Kidney (tissue), 22 donors: ENCODE measurements at places on chromosomes 5 and 9.

- DNase-seq = no peak
Observed at GRCh38 chr9:72173080-72173479, 23.8 kb downstream of the GDA start.

DNA sequence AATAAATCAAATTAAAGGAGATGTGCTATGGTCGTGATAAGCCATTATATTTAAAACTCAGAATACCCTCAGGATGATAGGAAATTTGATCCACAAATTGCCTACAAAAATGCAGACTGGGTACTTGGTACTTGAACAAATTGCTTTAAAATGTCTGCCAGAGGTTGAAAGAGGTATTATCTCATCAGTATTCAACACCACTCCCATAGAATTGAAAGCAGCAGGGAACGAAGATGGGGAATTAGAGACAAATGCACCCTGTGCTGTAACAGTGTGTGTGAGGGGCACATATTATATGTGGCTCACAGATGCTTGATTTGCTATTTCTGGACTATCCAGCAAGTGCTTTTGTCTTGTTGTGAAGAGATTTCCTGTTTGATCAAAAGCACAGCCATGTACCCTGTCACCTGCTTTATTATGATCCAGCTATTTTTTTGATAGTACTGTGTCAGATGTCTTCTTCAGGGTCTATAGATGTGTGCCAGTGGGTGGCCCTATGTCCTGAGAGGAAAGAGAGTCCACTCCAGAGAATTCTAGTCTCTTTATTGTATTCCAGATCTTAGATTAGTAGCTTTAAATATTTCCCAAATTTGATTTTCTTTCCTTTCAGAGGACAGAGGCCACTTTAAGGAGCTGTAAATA, 120.1 kb downstream of the XRCC4 start:
- DNase-seq = no peak

GRCh38 chr5:2523180-2523579, 228.3 kb downstream of the IRX2 start:
- DNase-seq = no peak

- peak; percentile 12 for DNase-seq
Observed at GRCh38 chr5:97181856-97182545, 1.0 kb downstream of the RIOK2 start.

DNA sequence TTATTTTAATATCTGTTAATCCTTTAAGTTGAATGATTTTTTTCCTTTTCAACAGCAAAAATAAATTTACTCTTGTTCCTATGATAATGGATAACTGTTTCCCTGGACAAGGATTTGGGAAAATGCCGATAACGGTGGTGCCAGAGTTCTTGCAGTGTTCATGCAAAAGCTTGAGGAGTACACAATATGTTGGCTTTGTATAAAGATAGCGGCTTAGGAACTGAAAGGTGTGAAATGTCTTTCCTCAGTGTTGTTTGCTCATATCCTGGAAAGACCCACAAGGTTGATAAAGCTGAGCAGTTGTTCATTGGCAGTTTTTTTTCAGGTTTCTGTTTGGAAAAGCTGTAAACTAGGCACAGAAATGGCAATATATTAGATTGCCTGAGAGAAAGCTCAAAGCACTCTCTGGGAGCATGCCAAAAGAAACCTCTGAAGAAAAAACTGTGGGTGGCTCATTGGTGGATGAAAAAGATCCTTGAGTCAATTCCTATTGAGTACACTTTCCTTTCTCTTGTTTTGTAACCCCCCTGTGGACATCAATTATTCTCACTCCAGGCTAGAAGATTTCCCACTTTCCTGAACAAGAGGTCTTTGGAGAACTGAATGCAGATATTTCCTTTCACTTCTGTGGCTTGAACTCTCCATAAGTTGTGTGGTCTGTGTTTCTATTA, 117.2 kb upstream of the RGMB start:
- no peak for DNase-seq

- DNase-seq = peak; percentile 71
Observed at GRCh38 chr5:95822542-95823181, at the start of gene GLRX. TSS of gene GLRX (minus strand) at chr5:95822726. CDS start at chr5:95822662, 64 bp downstream.

DNA sequence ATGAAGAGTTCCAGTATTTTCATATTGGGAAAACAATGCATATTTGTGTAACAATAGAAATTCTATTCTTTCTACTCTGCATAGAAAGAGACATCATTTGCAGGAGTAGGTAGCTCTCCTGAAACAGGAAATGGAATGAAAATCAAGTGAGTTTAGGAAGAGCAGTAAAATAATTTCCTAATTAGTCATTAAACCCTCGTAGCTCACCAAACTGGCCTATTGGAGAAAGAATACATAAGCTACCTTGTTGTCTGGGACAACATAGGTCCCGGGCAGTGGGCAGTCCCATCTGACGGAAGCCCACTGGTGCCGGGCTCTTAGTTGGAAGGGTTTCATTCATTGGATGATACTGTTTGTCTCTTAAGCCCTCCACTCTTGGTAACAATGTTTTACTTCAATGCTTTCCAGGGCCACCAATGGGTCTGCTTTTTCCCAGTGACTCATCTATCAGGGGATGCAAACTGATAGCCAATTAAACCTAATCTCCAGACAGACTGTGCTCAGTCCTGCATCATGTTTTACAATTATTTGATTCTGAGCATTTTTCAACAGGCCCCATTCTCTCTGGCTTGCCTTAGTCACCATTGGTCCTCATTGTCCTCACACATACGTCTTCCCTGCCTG, 46.5 kb downstream of the GNA14 start:
- DNase-seq = no peak

- no peak for DNase-seq
Observed at GRCh38 chr5:17388717-17389116, 109.3 kb upstream of the TAF11L2 start.

- DNase-seq = no peak
Observed at GRCh38 chr5:65790371-65791163, 68.6 kb downstream of the NLN start.

DNA sequence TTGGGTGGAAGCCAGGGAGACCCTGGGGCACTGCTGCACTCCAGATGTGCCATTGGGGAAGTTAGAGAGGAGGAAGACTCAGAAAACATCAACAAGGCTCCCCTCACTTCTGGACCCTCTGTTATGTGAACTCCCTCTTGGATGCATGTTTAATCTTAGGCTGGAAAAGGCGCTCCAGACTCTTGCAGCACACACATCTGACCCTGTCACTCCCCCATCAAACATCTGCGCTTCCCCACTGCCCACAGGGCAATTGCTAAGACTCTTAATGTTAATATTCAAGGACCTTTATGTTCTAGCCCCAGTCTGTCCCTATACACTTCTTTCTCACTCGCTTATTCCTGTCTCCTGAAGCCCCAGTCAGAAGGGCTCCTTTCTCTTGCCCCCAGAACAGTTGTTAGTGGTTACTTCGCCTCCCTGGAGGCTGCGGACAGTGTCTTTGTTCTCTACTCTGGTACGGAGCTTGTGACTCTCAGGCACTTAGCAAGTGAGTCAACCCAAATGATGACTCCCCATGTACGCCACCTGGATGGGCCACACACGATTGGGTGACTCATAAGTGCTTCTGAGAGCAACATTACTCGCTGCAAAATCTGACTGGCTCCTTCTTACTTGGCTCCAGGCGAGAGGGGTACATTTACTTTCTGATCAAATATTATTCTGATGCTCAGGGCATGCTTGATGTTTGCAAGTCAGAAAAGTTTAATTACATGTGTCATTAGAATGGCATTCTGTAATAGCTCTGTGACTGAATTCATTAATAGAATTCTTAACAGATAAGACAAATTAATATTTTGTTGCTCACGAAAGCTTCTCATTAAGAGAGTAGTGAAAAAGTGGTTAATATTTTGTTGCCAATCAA, 193.6 kb downstream of the HSPA4 start:
- no peak for DNase-seq

GRCh38 chr9:89786655-89787054, 181.8 kb downstream of the GADD45G start:
- DNase-seq = no peak

DNA sequence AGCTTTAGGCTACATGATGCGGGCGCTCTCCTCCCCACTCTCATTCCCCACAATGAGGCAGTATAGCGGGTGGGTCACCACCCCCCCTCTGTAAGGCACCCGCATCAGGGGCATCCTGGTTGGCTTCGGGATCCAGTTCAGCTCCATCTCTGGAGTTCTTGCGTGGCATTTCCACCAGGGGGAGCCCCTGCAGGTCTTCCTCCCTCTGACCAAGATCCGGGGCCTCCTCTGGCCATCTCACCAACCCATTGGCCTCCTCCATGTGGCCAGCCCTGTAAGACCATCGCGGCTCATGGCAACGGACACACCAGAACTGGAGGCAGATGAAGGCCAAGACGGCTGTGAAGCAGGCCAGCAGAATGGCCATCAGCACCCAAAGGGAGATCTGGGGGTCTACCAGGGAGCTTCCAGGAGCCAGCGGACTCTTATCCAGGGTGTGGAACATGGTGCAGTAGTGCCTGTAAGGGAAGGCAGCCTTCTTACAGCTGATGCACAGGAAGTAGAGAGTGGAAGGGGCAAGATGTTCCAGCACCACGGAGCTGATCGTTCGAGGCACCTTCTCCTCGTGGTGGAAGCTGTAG, 77.0 kb downstream of the CYFIP2 start:
- DNase-seq = no peak

DNA sequence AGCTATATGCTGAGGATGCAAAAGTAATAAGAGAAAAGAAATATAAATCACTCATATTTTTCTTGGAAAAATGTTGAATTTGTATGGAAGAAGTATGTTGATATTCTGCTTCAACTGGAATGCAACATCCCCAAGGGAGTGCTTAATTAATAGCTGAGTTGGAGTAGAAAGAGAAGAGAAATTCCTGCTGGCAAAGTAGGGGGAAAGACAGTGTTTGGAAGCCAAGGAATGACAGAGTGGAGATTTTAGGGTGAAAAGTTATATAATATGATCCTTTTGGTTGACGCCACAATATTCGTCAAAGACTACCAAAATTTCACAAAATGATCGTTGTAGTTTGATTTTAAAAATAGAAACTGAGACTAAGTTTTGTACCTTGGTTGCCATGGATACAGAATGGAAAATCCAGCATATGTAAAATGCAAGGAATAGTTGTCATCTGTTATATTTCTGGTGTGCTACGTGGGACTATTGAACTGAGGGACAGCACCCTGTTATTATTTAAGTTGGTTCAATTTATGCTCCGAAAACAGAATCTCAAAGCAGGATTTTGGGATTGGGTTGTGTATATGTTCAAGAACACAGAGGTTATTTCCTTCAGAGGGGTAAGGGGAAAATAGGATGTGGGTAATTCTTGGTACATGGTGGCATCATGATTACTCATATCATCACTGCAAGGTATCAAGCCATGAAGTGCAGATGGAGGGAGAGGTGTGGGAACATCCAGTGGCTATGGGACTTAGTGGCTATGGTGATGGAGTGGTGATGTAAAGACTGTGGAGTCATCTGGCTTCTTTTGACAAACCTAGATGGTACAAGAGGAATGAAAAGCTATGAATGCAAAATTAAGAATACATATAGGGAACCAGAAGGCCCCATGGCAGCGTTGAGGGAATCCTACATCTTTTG, 61.0 kb downstream of the SUB1 start:
- no peak for DNase-seq

GRCh38 chr5:59287361-59287760, 606.2 kb downstream of the PDE4D start:
- DNase-seq = no peak

GRCh38 chr5:88557881-88558280, 289.2 kb upstream of the TMEM161B start:
- no peak for DNase-seq

GRCh38 chr5:173727839-173728778, 111.7 kb upstream of the BOD1 start:
- no peak for DNase-seq

GRCh38 chr5:133944263-133945185, 23.9 kb downstream of the C5orf15 start:
- peak; percentile 88 for DNase-seq

DNA sequence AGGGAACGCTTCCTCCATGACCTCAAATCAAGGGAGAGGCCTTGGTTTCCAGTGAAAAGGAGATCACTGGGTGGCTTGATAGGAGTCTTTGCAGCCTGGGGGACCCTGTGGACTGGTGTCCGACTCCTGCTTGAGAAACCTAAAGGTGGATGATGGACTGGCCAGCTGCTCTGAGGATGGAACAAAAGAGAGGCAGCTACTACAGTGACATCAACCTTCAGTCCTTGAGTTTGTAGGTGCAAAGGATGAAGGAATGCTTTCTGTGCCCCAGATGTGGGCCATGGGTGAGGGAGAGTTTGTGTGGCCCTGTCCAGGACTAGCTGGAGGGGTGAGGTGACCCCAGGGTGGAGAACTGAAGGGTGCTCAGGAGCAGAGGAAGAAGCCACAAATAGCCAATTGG, 114.4 kb upstream of the TBC1D2 start:
- DNase-seq = no peak

- DNase-seq = no peak
Observed at GRCh38 chr5:64298586-64298985, 132.9 kb downstream of the RNF180 start.

GRCh38 chr5:84287951-84288350, 96.7 kb downstream of the EDIL3 start:
- DNase-seq = no peak

GRCh38 chr9:135416664-135417290, 62.8 kb upstream of the PPP1R26 start:
- DNase-seq = no peak

- DNase-seq = no peak
Observed at GRCh38 chr5:140182803-140183367, 7.9 kb downstream of the CYSTM1 start.

DNA sequence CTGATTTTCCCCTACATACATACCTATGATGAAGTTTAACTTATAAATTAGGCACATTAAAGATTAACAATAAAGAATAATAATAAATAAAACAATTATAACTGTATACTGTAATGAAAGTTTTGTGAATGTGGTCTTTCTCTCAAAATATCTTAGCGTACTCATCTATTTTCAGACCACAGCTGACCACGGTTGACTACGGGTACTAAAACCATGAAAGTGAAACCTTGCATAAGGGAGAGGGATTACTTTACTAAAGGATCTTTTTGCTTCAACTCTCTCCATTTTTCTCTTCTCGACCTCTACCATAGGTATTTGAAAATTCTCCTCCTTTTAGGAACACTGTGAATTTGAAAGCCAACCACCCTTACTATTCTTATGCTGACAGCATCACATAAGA, 475.5 kb downstream of the CETN3 start:
- no peak for DNase-seq

DNA sequence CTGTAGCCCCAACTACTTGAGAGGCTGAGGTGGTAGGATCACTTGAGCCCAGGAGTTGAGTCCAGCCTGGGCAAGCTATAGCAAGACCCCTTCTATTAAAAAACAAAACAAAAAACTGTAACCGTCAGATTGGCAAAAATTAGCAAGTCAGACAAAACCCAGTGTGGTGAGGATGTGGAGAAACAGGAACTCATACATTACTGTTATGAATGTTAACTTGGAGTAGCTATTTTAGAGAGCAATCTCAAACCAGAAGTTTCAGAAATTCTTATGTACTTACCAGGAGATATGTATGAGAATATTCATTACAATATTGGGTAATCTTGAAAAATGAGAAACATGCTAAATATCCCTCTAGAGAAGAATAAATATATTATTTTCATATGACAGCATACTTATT, 120.3 kb downstream of the INVS start:
- no peak for DNase-seq

- DNase-seq = no peak
Observed at GRCh38 chr9:110224583-110224982, 16.6 kb upstream of the C9orf152 start.

- no peak for DNase-seq
Observed at GRCh38 chr5:58106754-58107410, 353.0 kb downstream of the PLK2 start.

- DNase-seq = no peak
Observed at GRCh38 chr5:39022151-39022550, 52.0 kb downstream of the RICTOR start.

GRCh38 chr5:166561759-166562158, 1729.7 kb upstream of the WWC1 start:
- no peak for DNase-seq

GRCh38 chr5:6424700-6425099, 24.0 kb upstream of the UBE2QL1 start:
- DNase-seq = no peak
